ENCODE measurements at places on chromosomes 1 and 21.

GRCh38 chr1:40383095-40383487, 9.6 kb downstream of the SMAP2 start:
- DNase-seq = no peak

DNA sequence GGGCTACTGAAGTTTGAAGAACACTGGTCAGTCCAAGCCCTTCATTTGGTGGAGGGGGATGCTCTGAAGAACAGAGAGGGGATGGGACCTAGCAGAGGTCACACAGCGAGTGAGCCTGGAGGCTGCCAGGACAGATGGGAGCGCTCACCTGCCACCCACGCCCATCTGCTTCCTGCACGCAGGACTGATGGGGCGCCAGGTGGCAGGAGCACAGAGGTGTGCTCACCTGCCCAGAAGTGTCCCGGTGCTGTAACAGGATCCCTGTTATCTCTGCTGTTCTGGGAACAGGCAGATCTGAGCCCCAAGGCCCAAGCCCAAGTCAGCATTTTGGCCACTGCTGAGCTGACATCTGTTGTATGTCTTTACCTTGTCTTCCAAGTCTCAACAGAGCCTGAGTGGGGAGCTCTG, 40.5 kb downstream of the EPHB2 start:
- DNase-seq = no peak

DNA sequence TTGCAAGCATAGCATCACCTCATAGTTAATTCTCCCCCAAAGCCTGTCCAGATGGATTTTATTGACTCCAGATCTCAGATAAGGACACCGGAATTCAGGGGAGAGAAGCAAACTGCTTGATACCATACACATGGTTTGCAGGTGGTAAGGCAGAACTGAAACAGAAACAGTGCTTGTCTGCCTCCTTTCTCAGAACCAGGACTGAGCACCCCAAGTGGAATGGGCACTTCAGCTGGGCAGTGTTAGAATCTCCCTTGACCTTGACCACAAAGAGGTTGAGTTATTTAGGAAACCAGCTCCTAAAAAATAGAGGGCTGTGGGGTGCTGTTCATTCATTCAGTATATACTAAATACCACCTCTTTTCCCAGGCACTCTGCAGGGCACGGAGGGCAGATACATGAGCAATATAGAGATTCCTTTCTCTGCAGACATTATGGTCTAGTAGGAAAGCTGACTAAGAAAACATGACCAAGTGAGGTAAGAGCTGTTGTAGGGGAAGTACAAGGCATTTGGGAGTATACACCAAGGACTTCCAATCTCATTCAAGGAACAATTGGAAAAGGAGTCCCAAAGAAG, 185.2 kb downstream of the C1orf94 start:
- DNase-seq = no peak

DNA sequence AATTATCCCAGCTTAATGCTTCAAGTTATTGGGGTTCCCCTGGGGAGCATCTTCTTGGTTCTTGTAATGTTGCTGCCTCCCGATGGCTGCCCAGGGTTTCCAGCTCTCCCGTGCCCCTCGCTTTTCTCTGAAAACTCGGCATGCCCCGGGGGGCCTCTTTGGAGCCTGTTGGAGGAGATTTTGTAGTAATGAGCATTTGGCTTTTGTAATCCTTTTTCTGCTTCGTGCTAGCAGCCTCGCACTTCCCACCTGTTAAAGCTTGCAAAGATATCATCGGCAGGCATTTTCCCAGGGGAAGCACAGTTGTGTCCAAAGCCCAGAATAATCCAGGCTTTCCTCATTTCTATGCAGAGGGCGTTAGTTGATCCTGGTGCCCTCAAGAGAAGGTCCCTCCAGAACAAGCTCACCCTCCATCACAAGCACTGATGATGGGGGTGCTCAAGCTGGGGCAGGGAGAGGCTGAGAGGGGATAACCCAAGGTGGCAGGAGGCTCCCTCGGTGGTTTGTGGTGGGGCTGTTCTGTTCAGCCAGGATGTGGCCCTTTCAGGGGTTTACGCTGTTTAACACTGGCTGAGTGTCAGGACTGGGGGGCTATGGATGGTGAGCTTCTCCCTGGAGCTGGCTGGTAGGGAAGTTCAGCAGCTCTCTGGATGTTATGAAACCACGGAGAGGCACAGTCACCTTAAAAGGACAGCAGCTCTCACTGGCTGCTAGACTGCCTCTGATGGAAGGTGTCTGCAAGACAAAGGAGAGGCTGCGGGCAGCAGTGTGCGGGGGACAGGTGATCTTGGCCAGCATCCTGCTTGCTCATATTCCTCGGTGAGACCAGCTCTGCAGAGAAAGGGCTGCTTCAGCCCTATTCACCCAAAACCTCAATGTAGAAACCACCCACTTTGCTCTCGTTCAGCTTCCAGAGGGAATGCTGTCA, 477.1 kb upstream of the VAMP3 start:
- no peak for DNase-seq

DNA sequence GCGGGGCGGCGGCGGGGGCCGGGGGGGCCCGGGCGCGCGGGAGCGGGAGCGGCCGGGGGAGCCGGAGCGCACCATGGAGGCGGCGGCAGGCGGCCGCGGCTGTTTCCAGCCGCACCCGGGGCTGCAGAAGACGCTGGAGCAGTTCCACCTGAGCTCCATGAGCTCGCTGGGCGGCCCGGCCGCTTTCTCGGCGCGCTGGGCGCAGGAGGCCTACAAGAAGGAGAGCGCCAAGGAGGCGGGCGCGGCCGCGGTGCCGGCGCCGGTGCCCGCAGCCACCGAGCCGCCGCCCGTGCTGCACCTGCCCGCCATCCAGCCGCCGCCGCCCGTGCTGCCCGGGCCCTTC, 546 bp downstream of the SKI start:
- no peak for DNase-seq

DNA sequence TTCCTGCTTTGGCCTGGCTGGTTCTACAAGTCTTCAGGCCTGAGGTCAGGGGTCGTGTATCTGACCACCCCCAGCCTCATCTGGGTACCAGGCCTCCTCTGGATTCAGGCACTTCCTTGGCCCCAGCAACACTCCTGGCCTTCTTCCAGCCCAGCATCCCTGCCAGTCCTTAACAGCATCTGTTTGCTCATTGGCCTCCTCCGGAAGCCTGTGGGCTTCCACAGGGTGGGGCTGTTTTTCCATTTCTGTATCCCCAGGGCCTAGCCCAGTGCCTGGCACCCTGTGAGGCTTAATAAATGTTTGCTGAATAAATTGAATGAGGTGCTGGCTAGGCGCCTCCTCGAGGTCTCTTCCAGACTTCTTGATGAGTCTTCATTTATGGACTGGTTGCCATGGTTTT, 21.5 kb upstream of the GPR37L1 start:
- DNase-seq = no peak

DNA sequence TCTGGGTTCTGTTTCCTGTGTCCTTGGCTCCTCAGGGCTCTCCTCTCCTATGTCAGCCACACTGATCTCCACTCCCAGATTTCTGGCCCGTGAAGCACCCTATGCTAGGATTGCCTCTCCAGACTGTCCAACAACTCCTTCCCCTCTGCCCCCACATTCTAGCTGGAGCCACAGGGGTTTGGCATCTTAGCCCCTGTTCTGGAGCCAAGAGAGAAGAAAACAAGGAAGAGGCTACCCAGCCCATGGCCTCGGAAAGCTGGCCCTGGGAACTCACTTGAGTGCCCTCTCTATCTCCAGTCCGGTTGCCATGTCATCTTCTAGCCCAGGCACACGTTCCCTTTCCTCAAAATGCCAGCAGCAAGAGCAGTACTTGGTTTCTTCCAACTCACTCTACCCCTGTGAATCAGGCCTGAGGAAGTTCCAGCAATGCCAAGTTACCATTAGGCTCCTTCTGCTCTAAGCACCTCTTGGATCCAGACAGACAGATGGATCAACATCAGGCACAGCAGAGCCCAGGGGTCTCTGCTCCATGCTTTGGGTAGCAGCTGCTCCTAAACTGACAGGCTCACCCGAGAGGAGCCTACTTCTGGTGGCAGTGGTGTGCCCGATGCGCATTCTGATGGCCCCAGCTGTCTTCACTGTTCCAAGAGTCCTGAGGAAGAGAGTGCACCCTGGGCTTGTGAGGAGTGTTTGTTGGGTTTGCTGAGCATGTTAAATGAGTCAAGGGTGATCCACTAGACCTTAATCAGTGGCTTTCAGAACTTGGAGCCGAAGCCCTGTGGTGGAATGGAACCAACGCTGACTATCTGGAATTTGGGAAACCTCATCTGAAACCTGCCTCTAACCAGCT, 11.6 kb upstream of the GPR61 start:
- no peak for DNase-seq

DNA sequence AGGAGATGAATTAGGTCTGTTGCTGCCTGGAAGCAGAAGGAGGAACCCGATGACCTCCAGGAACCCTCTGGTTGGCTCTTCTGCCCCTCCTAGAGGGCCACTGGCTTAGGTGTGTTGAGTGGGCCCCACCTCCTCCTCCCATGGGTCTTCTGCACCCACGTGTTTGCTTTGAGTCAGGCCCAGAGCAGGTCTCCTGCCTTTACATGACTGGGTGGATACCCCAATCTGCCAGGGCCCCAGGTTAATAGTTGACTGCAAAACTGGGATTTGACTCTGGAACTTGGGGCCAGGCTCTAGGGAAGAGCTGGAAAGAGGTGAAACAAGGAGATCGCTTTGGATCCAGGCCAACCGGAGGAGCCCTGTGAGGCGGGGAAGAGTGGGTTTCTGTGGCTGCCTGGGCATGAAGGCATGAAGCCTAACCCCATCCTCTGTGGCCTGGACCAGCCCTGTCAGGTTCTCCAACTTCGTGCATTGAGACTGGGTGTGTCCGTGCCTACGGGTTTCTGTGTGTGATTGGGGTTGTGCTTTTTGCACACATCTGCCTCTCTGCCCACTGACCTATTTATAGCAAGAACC, 7.8 kb upstream of the LAD1 start:
- DNase-seq = no peak
